ENCODE measurements at places on chromosomes 7 and 10.

- peak; percentile 57 for DNase-seq
Measured at GRCh38 chr10:86969421-86970041, 1.2 kb downstream of the ADIRF start.

DNA sequence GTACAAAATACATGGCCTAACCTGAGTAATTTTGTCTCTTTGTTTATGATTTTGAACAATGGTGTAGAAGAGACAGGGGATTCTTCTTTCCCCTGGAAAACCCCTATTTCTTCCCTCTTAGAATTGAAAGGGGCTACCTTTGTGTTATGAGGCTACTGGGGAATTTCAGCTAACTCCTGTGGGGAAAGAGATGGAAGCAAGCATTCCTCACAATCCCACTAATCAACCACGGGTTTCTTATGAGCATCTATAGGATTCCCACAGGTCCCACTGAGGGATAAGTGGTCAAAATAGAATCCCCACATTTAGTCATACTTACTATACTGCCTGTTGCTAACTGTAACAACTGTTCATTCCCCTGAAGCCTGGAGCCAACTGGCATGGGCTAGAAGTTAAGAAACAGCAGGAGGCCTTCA, 32.2 kb upstream of the ITGB8 start:
- peak; percentile 77 for DNase-seq

- no peak for DNase-seq
Measured at GRCh38 chr10:86167762-86168128, 198.8 kb downstream of the GRID1 start.

DNA sequence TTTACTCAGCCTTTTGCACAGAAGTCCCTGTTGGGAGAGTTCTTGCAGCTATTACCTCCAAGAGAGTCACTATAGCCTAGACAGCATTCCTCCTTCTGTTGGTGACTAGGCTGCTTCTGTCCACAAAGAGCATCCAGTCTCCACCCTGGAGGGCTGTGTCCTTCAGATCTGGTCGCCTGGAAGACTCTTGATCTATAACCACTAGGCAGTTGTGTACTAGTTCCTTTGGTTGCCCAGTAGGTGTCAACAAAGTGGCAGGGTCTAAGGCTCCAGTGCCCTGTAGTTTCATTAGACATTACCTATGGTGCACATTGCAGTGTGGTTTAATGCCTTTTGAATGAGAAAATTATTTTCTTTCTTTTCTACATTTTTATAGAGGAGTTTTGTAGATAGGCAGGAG, 11.3 kb upstream of the AKR1C2 start:
- DNase-seq, result no peak

DNA sequence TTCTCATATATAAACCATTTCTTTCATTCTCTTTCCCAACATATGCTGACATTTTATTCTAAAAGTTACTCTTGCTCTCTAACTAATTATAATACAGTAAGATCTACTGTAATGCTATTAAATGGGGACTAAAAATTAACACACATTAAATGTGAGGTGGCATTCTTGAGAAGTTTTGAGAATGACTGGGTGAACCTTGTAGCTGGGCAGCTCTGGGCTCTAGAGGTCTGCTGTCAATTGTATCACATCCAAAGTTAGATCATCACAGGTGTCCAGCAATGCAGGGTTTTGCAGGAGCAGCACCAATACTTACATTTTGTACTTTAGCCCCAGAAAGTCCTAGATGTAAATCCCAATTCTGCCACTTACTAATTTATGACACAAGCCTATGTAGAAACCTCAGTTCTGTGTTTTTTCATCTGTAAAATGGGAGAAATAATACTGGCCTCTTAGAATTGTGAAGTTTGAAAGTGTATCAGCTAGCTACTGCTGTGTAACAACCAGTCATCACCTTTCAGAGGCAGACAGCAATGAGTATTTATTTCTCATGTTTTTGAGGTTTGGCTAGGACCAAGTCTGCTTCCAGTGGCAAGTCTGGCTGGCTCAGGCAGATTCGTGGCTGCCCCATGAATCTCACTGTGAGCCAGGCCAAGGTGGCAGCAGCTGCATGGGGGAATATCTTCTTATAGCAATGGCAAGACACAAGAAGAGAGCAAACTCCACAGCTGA, 79.6 kb upstream of the EMX2 start:
- no peak for DNase-seq

DNA sequence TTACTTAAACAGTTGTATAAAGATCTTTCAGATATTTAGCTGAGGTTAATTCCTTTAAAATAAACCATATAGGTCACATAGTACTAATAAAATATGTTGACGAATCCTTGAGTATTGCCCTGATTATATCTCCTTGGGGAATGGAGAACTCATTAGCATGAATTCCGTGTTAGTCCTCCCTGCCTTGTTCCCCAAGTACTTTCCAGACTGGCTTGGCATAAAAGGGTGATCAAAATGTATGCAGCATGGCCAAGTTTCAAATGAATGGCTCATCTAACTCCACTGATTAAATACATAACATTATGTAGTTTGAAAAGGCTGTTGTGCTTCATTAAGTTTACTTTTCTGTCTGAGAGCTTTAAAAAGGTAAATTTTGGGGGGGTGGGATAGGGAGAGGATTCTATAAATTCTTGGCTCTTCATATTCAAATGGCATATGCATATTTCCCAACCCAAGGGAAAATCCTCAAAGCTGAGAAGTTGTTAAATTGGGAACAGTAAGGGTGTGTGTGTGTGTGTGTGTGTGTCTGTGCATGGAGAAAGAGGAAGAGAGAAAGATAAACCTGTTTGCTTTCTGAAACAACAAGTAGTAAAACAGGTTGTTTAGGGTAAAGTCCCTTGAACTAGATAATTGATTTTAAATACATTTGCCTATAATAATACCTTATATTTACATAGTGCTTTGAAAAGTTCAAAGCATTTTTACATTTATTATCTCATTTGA, 4.8 kb upstream of the ADD3 start:
- no peak for DNase-seq

- no peak for DNase-seq
Measured at GRCh38 chr10:30160271-30160982, 101.0 kb upstream of the JCAD start.

- DNase-seq, result no peak
Measured at GRCh38 chr7:1979591-1980560, 252.9 kb downstream of the MAD1L1 start.

Data from fibroblast of lung (primary cell).